ENCODE measurements at places on chromosomes 2 and 18.

DNA sequence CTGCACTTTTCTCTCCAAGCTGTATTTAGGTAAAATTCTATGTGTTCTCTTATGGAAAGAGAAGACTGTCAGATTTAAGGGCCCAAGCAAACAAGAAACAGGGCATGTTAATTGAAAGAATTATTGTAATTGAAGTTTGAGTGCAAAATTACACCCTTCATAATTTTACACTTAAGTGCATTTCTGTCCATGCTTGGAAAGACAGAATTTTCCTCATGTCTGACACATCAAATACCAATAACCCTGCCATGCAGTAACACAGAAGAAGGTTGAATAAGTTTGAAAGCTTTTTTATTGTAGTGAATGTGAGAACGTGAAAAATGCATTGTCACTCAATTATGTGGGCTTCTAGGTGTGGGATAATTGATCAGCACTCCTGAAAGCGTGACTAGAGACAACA, 52.9 kb upstream of the PARD3B start:
- DNase-seq = no peak

- no peak for DNase-seq
These were observed 86.2 kb upstream of the SH3BP4 start for GRCh38 chr2:234865586-234865985.

- DNase-seq = no peak
These were observed 45.9 kb downstream of the THUMPD2 start for GRCh38 chr2:39733070-39733674.

- DNase-seq = no peak
These were observed 27.8 kb downstream of the CTIF start for GRCh38 chr18:48566589-48566988.

GRCh38 chr2:5978131-5978751, 286.1 kb downstream of the SOX11 start:
- DNase-seq = no peak

GRCh38 chr2:186590350-186590758, 498 bp downstream of the ITGAV start:
- no peak for DNase-seq

DNA sequence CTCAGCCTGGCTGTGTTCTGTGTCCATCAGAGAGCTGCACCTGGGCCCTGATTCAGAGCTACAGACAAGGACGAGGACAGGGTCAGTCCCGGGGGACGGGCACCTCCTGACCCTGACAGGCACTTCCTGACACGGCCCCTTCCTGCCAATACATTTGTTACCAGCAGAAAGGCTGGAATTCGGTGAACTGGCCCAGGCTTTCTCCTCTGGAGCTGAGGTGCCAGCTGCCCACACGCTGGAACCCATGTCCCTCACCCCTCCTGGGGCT, 12.3 kb upstream of the ZNF519 start:
- DNase-seq = no peak

DNA sequence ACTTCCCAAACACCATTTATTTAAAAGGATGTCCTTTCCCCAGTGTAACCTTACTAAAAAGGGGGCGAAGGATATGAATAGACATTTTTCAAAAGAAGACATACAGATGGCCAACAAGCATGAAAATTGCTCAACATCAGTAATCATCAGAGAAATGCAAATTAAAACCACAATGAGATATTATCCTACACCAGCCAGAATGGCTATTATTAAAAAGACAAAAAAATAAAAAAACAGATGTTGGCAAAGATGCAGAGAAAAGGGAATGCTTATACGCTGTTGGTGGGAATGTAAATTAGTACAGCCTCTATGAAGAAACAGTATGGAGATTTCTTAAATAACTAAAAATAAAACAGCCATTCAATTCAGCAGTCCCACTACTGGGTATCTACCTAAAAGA, 142.3 kb upstream of the NT5C1B start:
- no peak for DNase-seq

GRCh38 chr18:59459369-59460071, 100.5 kb upstream of the LMAN1 start:
- DNase-seq = no peak

DNA sequence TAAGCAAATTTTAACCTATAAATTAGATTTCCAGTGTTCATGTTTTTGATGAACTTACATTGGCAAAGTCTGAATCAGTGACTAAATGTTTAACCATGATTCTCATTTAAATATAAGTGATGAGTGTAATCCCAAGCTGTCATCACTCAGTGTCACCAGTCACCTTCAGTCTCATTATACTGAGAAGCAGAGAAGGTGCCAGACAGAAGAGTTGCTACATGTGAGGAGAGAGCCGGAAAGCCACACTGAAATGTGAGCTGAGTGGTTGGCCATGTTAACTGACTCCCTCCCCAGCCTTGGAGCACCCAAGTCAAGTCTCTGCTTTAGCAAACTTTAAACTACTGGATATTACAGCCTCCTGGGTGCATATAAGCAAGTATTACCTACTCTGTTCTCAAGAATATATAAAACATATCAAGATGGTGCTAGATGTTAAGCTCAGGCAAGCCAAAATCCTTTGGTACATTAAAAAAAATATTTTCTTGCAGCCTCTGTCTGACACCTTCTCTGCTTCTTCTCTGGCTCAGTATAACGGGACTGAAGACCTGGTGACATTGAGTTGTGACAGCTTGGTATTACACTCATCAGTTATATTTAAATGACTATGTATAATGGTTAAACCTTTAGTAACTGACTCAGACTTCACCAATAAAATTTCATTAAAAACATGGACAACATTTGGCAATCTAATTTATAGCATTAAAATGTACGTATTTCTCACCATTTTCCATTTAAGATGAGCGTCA, 75.8 kb upstream of the MAP3K20 start:
- no peak for DNase-seq

All from NCI-H187 (cell line).